ENCODE measurements at places on chromosomes 1 and 21.

- DNase-seq, result no peak
These were observed 73.3 kb upstream of the C1orf115 start for GRCh38 chr1:220616836-220617235.

DNA sequence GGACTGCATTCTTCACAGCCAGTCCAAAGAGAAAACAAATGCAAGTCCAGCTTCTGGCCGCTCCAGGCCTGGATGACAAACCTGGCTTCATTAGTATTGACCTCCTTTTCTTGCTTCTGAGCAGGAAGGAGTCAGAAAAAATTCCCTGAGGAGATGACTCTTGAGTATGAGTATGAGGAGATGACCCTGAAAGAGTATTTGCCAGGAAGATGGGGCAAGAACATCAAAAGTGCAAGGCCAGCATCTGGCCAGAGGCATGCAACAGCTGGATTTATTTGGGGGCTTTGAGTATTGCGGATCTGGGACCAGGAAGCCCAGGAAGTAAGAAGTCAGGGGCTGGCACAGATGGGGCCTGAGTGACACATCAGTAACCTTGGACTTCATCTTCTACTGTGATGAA, 113.9 kb downstream of the GLIS1 start:
- no peak for DNase-seq

DNA sequence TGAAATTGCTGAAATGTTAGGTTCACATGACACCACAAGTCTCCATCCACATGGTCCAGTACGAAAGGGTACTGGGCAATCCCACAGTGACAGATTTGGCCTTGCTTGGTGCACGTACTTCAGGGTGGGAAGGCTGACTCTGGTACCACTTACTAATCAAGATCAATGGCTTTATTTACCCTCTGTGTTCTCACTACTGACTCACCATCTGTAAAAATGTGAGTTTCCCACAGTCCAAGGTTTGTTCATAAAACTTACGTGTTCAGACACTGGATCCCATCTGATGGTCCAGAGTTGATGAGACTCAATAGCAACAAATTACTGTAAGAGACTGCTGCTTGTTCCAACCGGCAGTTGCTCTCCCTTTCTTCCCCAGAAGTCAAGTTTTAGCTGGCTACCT, 231.7 kb downstream of the LMX1A start:
- no peak for DNase-seq

DNA sequence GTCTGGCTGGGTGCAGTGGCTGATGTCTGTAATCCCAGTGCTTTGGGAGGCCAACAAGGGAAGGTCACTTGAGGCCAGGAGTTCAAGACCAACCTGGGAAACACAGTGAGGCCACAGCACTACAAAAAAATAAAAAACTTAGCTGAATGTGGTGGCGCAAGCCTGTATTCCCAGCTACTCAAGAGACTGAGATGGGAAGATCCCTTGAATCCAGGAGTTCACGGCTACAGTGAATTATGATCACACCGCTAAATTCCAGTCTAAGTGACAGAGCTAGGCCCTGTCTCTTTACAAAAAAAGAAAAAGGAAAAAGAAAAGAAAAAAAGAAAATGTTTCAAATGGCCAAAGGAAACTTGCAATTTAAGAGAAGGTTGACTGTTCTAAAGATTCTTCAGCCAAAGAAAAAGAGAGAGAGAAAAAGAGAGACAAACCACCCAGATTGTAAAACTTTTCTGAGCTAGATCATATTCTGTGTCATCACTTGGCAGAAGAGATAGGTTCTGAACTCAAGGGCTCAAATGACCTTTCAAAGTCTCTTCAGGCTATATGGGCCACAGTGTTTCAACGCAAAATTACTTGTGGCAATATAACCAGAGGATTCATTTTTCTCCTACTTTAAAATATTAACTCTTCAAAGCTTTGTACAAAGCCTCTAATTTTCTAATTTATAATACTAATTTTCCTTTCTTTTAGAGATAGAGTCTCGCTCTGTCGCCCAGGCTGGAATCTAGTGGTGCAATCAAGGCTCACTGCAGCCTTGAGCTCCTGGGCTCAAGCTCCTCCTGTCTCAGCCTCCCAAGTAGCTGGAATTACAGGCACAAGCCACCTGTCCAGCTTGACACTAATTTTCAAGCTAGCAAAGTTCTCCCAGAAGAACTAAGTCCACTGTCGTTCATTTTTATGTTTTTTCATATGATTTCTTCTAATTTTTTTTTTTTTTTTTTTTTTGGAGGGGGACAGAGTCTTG, 20.5 kb downstream of the ARID4B start:
- no peak for DNase-seq

GRCh38 chr1:162207862-162208261, 138.4 kb downstream of the NOS1AP start:
- no peak for DNase-seq
